ENCODE measurements at places on chromosomes 4 and X.

DNA sequence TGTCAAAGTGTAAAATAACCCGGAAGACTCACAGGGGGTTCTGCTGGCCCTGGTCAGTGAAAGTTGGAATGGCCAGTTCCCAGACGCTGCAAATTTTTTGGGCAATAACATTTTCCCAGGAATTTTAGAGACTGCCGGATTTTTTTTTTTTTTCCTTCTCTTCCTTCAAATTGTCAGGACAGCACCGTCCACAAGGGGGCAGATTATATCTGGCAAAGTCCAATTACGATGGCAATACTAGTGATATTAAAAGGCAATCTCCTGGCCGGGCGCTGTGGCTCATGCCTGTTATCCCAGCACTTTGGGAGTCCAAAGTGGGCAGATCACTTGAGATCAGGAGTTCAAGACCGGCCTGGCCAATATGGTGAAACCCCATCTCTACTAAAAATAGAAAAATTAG lies 20.5 kb downstream of the SLC25A5 start:
- DNase-seq, result peak; percentile 52

DNA sequence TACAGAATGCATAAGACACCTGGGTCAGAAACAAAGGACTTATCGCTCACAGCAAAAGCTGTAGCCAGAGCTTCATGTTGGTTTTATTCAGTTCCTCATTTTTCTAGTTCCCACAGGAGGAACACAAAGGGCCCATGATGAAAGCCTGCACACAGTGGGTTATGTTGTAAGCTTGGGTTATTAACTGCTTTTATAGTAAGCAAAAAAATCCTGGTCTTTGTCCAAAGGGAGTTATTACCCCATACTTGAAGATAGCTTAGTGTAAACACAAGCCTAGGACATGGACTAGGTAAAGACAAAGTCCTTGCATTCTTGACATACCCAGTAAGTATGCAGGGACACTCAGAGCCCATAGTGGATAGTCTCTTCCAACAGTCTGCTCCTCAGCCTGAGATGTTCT lies 11.7 kb downstream of the BBS12 start:
- DNase-seq, result no peak

GRCh38 chr4:36198861-36199260 lies 45.5 kb downstream of the ARAP2 start:
- no peak for DNase-seq

DNA sequence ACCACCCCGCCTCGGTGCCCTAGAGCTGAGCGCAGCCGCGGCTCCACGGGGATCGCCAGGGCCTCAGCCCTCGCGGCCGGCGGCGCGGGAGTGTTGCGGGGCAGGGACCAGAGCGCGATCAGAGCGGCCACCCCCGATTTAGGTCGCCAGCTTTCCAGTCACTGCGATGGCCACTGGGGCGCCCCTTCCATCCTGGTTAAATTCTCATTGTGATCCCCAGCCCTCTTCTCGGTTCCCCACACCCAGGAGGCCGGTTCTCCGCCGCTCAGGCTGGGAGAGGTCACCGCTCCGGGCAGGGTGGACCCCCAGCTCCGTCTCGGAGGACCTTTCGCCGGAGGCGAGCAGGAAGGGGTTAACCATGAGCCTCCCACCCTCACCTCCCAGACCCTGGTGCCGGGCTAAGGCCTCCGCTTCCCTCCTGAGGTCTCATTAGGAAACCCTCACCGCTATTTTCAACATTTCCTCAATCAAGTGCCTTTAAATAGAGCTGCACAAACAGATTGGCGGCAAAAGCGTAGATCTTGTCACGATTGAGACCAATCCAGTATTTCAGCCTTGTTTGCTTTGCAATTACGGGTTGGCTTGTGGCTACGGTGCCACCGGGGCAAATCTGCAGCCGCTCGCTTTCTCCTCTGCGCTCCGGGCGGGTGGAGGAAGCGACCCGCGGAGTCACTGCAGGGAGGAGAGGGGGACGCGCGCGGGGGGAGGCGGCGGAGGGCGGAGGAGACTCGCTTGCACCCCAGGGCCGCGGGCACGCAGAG lies 8.3 kb upstream of the HAND2 start:
- peak; percentile 38 for DNase-seq

DNA sequence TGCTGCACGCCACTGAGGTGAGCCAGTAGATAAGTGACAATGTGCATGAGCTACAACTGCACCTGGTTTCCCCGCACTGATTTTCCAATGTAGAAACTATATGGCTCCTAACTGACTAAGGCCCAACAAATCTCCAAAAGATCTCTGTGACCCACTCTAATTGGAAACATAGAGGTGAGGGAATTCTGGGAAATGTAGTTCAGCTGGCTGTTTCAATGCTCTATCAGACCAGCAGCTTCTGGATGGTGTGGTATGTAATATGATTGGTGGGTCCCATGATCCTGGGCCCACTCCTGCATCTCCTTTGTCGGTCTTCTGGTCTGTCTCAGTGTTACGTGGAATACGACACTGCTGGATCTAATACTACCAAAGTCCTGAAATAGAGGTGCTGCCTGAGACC lies 18.6 kb downstream of the CCDC160 start:
- DNase-seq, result no peak

- DNase-seq, result no peak
These were observed 67.9 kb upstream of the SLC4A4 start for GRCh38 chr4:71270901-71271300.

DNA sequence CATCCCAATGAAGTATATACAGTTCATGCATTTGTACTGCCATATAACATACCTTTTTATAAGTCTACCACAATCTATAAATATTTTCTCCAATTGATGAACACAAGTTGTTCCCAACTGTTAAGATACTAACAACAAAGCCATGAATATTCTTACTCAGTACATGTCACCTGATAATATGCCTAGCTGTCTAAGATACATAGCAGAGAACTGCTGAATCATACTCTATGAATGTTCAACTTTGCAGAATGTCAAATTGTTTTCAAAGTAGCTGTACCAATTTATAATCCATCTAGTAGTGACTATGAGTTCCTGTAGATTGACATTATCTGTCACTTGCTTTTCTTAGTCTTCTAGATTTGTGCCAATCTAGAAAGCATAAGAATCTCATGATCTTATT lies 84.9 kb downstream of the RAB28 start:
- no peak for DNase-seq

GRCh38 chr4:10605031-10605430 lies 79.5 kb downstream of the CLNK start:
- no peak for DNase-seq

GRCh38 chr4:62301500-62301899 lies 1101.4 kb downstream of the ADGRL3 start:
- no peak for DNase-seq

DNA sequence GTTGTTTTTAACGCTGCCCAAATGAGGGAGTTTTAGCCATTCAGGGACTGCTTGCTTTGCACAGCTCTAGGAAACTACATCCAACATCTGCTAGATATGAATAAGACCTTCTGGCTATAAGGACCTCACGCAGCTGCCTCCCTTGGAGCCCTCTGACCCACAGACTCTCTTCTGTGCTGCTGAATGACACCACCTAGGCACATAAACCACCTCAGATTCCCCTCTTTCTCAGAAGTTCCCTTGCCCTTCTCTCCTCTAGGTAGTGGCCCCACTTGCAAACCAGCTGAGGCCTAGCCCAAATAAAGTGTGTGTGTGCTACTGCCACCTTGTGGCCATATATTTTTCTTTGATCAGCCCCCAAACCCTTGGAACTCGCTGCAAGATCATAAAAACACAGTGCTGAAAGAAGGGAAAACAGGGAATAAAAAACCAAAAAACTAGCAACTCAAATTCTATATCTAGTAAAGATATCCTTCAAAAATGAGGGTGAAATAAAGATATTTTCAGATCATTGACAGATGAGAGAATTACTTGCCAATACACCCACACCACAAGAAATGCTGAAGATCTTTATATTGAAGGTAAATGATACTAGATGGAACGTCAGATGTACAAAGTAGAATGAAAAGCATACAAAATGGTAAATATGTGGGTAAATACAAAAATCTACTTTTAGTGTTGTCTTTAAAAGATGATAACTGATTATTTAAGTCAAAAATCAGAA lies 265.9 kb downstream of the ADAMTS3 start:
- no peak for DNase-seq

- no peak for DNase-seq
These were observed 210.9 kb downstream of the SLIT2 start for GRCh38 chr4:20462426-20463175.

- DNase-seq, result no peak
These were observed 3.7 kb downstream of the SH3RF1 start for GRCh38 chr4:169267070-169267469.

GRCh38 chr4:145279122-145279960 lies 99.0 kb upstream of the OTUD4 start:
- DNase-seq, result no peak

- DNase-seq, result no peak
These were observed 213.3 kb downstream of the LRBA start for GRCh38 chr4:150801833-150802232.

DNA sequence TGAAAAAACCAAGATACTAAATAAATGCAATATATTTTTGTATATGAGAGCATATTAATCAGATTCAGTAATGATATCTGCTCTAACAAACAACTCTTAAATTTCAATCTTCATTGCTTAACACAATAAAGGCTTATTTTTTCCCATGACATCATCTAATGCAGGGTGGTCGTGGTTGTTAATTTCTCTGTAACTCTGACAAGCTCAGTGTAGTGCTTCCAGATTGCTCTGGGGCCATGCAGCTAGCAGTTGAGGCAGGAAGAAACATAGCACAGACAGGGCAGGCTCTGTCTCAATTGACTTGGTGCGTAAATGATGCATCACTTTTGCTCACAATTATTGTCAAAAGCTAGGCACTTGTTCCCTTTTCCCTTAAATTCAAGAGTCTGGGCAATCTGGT lies 869 bp upstream of the GRXCR1 start:
- no peak for DNase-seq

- no peak for DNase-seq
These were observed 25.7 kb upstream of the HS6ST2 start for GRCh38 chrX:132984058-132984650.

GRCh38 chrX:37717708-37718107 lies 32.1 kb downstream of the XK start:
- DNase-seq, result no peak

GRCh38 chr4:188992706-188993105 lies 853.5 kb downstream of the TRIML1 start:
- DNase-seq, result no peak

DNA sequence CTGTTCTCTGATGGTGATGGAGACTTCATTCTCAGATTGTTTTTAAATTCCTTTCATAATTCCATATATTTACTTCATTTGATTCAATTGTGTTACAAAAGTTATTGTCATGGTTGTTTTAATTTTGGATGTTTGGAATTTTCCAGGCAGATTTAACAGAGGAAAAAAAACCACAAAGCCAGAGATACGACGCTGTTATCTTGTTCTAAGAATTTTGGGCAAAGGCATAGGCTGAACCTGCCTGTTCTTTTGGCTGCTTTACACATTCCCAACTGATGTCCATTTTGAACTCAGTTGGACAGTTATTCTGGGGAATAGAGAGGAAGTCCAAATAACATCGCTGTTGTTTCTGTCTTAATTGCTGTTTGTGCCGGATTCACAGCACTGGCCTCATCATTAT lies 65.7 kb downstream of the LINC00632 start:
- DNase-seq, result no peak

GRCh38 chr4:107130157-107130556 lies 94.0 kb upstream of the DKK2 start:
- no peak for DNase-seq

DNA sequence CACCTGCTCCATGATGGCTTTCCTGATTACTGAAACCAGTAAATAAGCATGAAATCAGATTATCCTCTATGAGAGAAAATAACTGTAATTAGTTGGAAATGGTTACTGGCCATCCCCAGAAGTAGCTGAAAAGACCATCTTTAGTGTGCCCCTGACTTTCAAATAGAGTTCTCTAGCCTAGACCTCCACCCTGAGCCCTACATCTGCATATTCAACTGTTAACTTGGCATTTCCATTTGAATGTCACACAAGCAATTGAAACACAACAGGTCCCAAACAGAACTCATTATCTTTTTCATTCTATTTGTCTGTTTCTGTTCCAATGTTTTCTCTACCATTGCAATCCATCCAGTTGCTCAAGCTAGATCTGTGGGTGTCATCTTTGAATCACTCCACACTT lies 952.3 kb downstream of the RPA4 start:
- no peak for DNase-seq

- DNase-seq, result no peak
These were observed 155.8 kb downstream of the ANTXR2 start for GRCh38 chr4:79917246-79917645.

- no peak for DNase-seq
These were observed 251.9 kb downstream of the AFAP1 start for GRCh38 chr4:7687796-7688195.

DNA sequence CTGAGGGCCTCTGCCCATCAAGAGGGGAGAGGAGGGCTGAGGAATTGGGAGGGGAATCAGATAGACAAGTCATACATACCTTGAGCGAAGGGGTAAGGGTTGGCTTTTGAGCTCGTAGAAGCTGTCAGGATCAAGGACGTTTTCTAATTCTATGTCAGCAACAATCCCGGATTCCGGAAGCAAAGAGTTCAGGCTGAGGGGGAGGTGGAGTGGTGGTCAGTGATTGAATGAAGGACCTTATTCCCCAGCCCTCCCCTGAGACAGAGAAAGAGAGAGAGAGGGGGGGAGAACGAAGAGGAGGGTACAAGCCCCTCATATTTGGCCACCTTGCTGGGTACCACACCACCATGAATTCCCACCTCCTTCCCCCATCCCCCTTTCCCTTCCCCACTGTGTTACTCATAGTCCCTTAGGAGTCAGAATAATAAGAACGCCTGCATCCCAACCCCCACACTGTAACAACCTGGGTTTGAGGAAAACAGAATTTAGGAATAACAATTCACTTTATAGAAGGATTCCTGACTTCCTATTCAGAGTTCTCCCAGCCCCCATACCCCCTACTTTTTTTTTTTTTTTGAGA lies 2.7 kb downstream of the TFE3 start:
- no peak for DNase-seq

- DNase-seq, result no peak
These were observed 32.1 kb downstream of the SYTL5 start for GRCh38 chrX:38038501-38038900.

- DNase-seq, result no peak
These were observed 54.7 kb upstream of the NPNT start for GRCh38 chr4:105840426-105841174.

- DNase-seq, result peak; percentile 66
These were observed 72.5 kb downstream of the RAPGEF2 start for GRCh38 chr4:159175085-159175988.
